Cortex of kidney (tissue), 1 donor: ENCODE measurements at places on chromosomes 3 and 15.

GRCh38 chr15:85047271-85047948 is 65.8 kb downstream of the PDE8A start:
- DNase-seq, result no peak

- DNase-seq, result no peak
Observed at GRCh38 chr3:33901862-33902563, 103.6 kb downstream of the PDCD6IP start.

DNA sequence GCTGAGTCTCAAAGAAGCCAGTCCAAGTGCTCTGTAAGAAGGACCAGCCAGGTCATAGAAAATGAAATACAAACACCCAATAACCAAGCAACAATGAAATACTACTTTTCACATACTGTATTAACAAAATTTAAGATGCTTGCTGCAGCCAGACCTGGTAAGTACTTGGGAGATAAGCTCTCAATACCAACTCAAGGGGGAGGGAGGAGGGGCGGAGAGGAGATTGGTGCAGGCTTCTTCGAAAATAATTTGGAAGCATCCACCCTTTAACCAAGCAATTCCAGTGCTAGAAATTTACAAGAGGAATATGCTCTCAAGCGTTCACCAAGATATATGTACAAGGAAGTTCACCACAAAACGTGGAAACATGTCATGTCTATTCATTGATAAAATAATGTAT is 7.6 kb upstream of the LRRC2 start:
- DNase-seq, result no peak

- DNase-seq, result no peak
Observed at GRCh38 chr3:8186213-8186612, 315.4 kb upstream of the LMCD1 start.

GRCh38 chr3:31581660-31582059 is 48.9 kb downstream of the STT3B start:
- no peak for DNase-seq

DNA sequence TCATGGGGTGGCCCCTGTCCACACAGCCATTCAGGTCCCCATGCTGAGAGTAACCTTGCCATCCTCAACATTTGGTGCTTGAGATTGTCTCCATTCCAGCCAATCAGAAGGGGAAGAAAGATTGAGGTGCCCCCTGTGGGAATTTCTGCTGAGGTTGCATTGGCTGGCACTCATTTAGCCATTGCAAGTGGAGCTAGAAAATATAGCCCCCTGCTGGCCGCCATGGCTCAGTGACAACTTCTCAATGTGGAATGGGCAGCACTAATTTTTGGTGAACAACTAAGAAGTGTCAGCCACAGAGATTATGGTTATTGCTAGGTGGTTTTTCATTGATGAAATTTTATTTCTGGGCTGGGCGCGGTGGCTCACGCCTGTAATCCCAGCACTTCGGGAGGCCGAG is 22.0 kb downstream of the COL6A6 start:
- no peak for DNase-seq

GRCh38 chr3:152352554-152352953 is 83.8 kb downstream of the MBNL1 start:
- DNase-seq, result no peak

GRCh38 chr15:38945551-38946298 is 381.1 kb upstream of the RASGRP1 start:
- no peak for DNase-seq

- DNase-seq, result no peak
Observed at GRCh38 chr3:30426293-30426993, 180.0 kb upstream of the TGFBR2 start.

GRCh38 chr3:41317718-41318117 is 118.4 kb downstream of the CTNNB1 start:
- no peak for DNase-seq

- no peak for DNase-seq
Observed at GRCh38 chr3:102532901-102533300, 98.1 kb downstream of the ZPLD1 start.
